ENCODE measurements at places on chromosomes 3 and 15. TPM values are rescaled to one million over a fixed set of nuclear protein-coding genes. Genes with fewer than 3 reads are reported as not detected.

Gene SLC27A2
- 3.9 TPM for total RNA-seq

Gene PLEKHO2
- total RNA-seq: 7.0 TPM

Gene PIF1
- not detected for total RNA-seq

GRCh38 chr3:122577409-122578031 lies at the start of gene PARP15:
Gene PARP15 (plus strand): TSS chr3:122577650. CDS start chr3:122577668, 18 bp downstream.
- H3K27ac ChIP-seq: no peak within 1 kb of the TSS
- no peak for DNase-seq
- H3K4me3 ChIP-seq: no peak within 1 kb of the TSS

- H3K4me1 ChIP-seq: peaks cover 44% of the 10 kb centered on the region
- no peaks in the 10 kb centered on the region for H3K27me3 ChIP-seq
- DNase-seq: peak; percentile 62
- H3K4me3 ChIP-seq: no peak overlapping the region
- peak overlapping the region; percentile 49 for H3K27ac ChIP-seq
These were observed 111.7 kb downstream of the DNAJB8 start for GRCh38 chr3:128354788-128355542.

GRCh38 chr15:64110950-64111678 lies 15.3 kb downstream of the SNX1 start:
- peaks cover 37% of the 10 kb centered on the region for H3K4me1 ChIP-seq
- no peak overlapping the region for H3K27ac ChIP-seq
- no peak overlapping the region for H3K4me3 ChIP-seq
- no peaks in the 10 kb centered on the region for H3K27me3 ChIP-seq
- H3K36me3 ChIP-seq: peaks cover 11% of the 10 kb centered on the region

- H3K27ac ChIP-seq: no peak overlapping the region
- no peak for DNase-seq
- H3K36me3 ChIP-seq: no peaks in the 10 kb centered on the region
- H3K27me3 ChIP-seq: no peaks in the 10 kb centered on the region
- H3K4me1 ChIP-seq: no peaks in the 10 kb centered on the region
These were observed 229.3 kb downstream of the ZPLD1 start for GRCh38 chr3:102664126-102664525.

All from body of pancreas (tissue), 4 donors.